ENCODE measurements at places on chromosomes 16 and 17. TPM values are rescaled to one million over a fixed set of nuclear protein-coding genes. Genes with fewer than 3 reads are reported as not detected.

Gene SHCBP1
- 71.8 TPM for total RNA-seq

Gene ZG16
- total RNA-seq = not detected

Gene GCGR
- total RNA-seq = not detected

Gene TBC1D3K
- not detected for total RNA-seq

Gene SPATA33
- total RNA-seq = 2.9 TPM

Gene OR1A1
- total RNA-seq = not detected

Gene STH
- not detected for total RNA-seq

Gene FAM171A2
- 1.8 TPM for total RNA-seq

Gene DPEP1
- total RNA-seq = not detected

Gene SYNGR3
- 6.1 TPM for total RNA-seq

Gene DLX4
- not detected for total RNA-seq

Gene ZNF287
- 6.3 TPM for total RNA-seq
